Amniotic stem cell (primary cell): ENCODE measurements at places on chromosomes 2 and 18.

DNA sequence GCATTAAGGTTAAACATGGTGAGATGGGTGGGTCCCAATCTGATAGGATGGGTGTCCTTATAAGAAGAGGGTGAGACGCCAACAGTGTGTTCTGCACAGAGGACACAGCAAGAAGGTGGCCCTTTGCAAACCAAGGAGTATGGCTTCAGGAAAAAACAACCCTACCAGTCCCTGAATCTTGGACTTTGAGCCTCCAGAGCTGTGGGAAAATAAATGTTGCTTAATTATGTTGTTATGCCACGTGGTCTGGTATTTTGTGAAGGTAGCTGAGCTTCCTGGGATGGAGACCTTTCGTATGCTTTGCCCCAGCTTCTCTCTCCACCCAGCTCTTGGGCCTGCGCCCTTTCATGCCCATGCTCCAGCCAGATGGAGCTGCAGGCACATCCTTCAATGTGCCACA is 114.2 kb upstream of the EPC2 start:
- DNase-seq, result no peak

GRCh38 chr2:150225030-150225429 is 262.4 kb downstream of the RND3 start:
- DNase-seq, result no peak

DNA sequence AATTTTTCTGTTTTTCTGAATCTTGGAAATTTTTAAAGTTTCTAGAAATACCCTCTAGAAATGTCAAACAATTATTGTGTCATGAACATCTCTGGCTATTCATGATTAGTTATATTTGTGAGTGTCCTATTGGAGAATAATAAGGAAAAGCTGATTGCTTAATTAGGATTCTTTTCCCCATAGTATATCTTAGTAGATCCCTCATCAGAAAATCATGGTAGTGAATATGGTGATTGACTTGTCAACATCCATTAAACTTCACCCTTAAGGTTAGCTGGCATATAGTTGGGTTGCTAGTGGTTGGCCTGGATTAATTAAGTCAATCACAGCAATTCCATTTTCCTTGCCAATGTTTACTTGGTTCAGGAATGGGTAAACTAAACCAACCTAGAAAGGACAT is 18.7 kb upstream of the NABP1 start:
- DNase-seq, result no peak

GRCh38 chr2:74851191-74851566 is 17.3 kb downstream of the HK2 start:
- no peak for DNase-seq

DNA sequence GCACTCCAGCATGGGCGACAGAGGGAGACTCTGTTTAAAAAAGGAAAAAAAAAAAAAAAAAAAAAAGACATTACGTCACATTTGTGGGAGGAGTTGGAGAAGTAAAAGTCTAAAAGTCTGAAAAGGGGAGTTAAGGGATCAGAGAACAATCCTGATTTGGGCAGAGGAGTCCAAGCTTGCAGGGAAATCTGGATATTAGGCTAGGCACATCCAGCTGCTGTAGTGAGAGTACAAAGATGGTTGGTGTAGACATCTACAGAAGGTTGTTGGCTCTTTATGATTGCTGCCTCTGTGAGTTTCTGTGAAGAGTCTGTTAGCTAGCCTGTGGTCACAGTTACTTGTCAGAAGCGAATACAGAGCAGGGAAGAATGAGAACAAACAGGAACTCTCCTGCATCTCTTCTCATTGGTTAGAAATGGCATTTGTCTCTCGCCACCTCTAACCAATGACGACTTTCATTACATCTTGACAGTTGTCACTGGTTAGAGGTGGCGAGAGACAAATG is 3.3 kb upstream of the OSBPL6 start:
- no peak for DNase-seq

GRCh38 chr2:166643980-166644379 is 149.9 kb upstream of the SCN7A start:
- no peak for DNase-seq

DNA sequence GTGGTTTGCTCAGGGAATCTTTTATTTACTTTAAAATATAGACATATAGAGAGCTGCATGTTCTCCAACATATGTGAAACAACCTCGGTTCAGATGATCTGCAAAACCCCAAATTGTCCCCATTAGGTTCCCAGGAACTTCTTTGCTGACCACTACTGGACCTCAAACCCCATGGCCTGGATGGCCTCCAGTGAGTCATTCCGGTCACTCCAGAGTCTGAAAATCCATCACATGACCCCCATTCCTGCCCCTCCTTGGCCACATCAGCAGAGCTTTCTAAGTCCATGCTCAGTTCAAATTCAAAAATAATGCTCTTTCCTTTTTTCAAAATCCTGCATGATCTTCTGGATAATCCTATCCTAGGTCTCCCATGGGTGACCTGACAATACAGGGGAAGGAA is 271.0 kb downstream of the TNS1 start:
- DNase-seq, result no peak

GRCh38 chr2:40666398-40666797 is 214.5 kb upstream of the SLC8A1 start:
- no peak for DNase-seq

DNA sequence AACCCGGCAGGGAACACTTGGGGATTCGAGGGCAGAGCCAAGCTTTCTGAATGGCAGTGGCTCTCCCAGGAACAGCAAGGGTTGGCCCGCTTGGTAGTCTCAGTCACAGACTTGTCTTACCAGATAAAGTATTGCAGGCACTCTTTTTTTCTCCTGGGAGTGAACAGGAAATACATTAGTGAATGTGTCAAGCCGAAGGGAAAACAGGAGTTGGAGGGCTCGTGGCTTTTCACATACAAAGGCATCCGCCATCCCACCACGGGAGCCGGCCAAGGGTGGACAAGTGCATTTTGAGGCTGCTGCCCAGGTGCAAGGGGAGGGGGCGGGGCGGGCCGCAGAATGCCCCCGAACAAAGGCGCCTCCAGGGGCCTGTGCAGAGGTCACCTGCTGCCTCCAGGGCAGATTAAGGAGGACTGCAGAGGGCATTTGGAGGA is 163.3 kb upstream of the SIX3 start:
- DNase-seq, result no peak

DNA sequence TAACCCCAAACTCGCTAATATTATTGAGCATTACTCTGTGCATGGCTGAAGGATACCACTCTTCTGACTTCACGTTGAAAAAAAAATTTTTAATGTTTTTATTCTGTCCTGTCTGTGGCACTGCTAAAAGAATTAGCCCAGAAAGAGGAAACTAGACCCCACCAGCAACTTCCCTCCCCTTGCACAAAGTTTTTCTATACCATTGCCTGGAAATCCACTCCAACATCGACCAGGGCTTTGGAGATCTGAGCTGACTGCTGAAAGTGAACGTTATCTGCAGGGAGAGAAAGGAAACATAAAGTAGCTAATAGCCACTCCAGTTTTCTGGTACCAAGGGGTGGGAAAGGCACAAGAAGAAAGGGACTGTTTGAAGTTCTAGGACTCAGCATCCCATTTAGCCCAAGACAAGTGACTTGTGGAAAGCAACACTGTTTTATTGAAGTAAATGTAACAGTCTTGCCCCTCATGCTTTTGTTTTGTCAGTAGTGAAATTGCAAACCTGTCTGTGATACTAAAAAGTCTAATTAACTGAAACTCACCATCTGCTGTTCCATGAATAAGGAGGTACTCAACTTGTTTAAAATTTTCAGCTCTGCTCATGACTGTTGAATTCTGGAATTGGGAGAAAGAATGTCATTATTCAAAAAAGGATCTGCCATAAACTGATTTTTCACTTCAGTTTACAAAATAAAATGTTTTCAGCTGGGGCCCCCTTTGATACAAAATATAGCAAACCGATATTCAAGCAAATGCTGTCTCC is 79.1 kb downstream of the DPP4 start:
- DNase-seq, result no peak

DNA sequence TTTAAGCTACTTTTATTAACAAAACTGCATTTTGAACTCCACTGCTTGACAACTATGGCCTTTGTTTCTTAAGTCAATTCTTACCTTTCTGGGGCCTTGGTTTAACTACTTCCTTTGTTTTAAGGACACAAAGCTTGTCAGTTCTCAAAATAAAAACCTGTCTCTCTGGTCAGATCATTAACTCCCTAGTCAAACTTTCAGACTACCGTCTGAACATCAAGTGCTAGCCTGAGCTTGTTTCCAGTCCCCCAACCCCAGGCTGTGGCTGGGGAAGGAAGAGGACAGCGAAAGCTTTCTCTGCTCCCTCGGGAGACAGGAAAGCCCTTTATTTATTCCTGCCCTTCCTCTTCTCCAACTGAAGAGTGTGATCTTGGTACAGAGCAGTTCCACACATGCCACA is 1.7 kb downstream of the SH3YL1 start:
- DNase-seq, result no peak

DNA sequence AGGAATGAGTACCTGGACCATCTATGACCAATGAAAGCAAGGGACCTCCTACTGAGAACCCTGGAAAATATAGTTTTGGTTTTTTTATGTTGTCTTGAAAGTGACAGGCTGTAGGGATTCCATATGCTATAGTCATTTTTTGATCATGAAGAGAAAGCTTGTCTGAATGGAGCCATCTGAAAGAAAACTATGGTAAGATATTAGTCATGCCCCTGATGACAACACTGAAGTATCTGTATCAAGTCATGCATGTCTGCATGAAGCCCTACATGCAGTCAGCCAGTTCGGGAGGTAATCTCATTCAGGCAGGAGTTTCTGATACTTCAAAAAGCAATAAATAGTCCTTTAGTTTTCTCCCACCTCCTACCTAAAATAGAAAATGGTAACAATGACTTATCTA is 1042.0 kb downstream of the DPP10 start:
- no peak for DNase-seq

DNA sequence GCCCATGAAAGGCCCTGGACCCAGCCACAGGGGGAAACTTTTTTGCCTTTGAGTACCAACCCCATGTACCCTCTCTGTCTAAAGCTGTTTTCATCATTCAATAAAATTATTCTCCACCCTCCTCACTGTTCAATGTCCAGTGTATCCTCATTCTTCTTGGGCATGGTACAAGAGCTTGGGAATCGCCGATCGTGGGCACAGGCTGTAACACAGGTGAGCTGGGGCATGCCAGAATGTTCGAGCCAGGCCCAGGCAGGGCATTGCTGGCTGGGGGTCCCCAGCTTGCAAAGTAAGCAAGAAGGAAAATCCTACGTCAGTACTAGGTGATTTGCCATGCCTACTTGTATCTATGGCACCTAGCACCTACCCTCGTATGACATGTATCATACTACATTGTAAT is 162.1 kb upstream of the NOL4 start:
- no peak for DNase-seq

- DNase-seq, result no peak
These were observed 12.9 kb downstream of the ARPC2 start for GRCh38 chr2:218229851-218230250.

DNA sequence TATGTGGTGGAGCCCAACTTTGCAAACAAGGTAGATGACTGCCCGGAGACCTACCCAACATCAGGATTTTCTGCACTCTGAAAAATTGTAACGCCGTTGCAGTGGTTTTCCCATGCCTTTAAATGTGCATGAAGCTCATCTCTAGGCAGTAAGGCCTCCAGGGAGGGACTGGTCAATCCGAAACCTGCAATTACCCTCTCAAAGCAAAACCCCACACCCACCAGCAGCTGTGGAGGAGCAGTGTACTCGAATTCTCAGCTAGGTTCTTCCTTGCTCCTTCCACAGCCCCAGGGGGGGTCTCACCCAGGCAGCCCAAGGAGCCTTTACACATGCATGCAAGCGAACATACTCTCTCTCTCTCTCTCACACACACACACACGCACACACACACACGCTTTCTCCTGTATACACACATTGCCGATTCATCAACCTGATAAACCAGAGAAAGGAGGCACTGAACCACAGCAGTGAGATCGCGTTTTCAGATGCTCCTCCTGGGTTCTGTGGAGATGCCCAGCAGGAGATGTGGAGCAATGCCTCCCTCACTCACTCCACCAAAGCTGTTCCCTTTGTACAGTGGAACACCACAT is 109.2 kb downstream of the VIT start:
- no peak for DNase-seq

GRCh38 chr18:10660179-10660884 is 134.5 kb downstream of the NAPG start:
- DNase-seq, result no peak
